Stimulated activated CD8-positive, alpha-beta memory T cell treated with anti-CD3 and anti-CD28 coated beads, Interleukin-15, amount 100 ng/mL, for 24 hours (primary cell): ENCODE measurements at places on chromosomes 4 and X.

DNA sequence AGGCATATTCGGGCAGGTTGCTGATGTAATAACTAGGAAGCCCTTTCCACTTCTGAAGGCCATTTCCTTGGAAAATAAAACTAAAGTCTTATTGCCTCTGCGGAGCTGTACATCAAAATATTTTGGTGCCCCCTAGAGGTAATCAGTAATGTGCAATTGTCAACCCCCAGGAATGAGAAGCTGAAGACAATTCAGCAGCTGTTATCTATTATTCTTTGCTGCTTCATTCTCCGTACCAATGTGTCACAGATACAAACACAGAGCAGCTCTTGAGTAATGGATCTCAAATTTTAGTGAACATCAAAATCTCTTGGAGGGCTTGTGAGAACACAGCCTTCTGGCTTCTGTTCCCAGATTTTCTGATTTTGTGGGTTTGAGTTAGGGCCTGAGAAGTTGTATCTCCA, 3.5 kb upstream of the SLIT2 start:
- no peak for DNase-seq

- no peak for DNase-seq
These were observed 167.1 kb downstream of the NSUN7 start for GRCh38 chr4:40916880-40917279.

- no peak for DNase-seq
These were observed 74.7 kb downstream of the CEP44 start for GRCh38 chr4:174358410-174358809.

DNA sequence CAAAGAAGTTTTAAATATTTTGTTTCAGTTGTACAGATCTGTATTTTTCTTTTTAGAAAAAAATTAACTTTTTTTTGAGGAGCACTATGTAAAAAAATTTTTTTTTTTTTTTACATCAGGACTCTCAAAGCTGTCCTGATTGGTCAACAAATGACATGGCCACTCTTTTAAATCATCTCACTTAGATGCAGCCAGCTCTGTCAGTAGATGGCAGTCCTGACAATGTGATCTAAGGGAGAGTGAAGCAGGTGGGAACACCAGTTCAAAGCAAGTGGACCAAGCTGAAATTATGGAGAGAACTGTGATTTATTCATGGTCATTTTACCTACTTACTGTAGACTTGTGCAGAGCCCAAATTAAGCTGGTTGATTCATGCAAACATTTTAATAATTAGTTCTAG, 174.7 kb upstream of the GPRIN3 start:
- no peak for DNase-seq

DNA sequence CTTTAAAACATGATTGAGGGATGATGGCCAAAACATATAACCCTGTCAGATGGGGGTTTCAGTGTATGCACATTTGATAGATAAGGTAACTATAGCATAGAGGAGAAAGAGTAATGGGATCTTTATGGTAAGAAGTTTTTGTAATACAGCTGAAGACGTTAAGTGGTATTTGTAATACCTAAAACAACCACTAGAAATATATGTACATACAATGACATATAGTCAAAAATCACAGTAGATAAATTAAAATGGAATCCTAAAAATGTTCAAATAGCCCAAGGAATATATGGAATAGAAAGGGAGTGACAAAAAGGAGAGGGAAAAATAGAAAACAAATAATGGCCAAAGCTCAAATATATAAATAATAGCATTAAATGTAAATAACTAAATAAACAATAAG, 371.3 kb upstream of the FSTL5 start:
- DNase-seq, result no peak
